Kidney (tissue), 22 donors: ENCODE measurements at places on chromosomes 6 and 20. TPM values are rescaled to one million over a fixed set of nuclear protein-coding genes. Genes with fewer than 3 reads are reported as not detected.
A peak's percentile ranks its signal among the peaks of the same experiment; 100 is the strongest.

GRM4 gene
- not detected for total RNA-seq

ADGRF1 gene
- 58.8 TPM for total RNA-seq

BAG2 gene
- total RNA-seq = 3.2 TPM

- no peaks in the 10 kb centered on the region for H3K4me1 ChIP-seq
- no peaks in the 10 kb centered on the region for H3K27me3 ChIP-seq
- DNase-seq = no peak
- peaks cover 9% of the 10 kb centered on the region for H3K36me3 ChIP-seq
- H3K4me3 ChIP-seq = no peak overlapping the region
Measured at GRCh38 chr6:158457616-158458278, 102.1 kb upstream of the TMEM181 start.

MEI4 gene
- 1.2 TPM for total RNA-seq

- H3K4me1 ChIP-seq = no peaks in the 10 kb centered on the region
- H3K27me3 ChIP-seq = no peaks in the 10 kb centered on the region
- H3K36me3 ChIP-seq = no peaks in the 10 kb centered on the region
- DNase-seq = peak; percentile 70
- H3K27ac ChIP-seq = no peak overlapping the region
Measured at GRCh38 chr20:44217342-44218092, 6.9 kb upstream of the OSER1 start.

- H3K4me3 ChIP-seq = no peak overlapping the region
- no peaks in the 10 kb centered on the region for H3K36me3 ChIP-seq
- DNase-seq = no peak
- H3K27me3 ChIP-seq = no peaks in the 10 kb centered on the region
- no peaks in the 10 kb centered on the region for H3K4me1 ChIP-seq
Measured at GRCh38 chr6:36020154-36020553, 4.3 kb downstream of the SLC26A8 start.

DNA sequence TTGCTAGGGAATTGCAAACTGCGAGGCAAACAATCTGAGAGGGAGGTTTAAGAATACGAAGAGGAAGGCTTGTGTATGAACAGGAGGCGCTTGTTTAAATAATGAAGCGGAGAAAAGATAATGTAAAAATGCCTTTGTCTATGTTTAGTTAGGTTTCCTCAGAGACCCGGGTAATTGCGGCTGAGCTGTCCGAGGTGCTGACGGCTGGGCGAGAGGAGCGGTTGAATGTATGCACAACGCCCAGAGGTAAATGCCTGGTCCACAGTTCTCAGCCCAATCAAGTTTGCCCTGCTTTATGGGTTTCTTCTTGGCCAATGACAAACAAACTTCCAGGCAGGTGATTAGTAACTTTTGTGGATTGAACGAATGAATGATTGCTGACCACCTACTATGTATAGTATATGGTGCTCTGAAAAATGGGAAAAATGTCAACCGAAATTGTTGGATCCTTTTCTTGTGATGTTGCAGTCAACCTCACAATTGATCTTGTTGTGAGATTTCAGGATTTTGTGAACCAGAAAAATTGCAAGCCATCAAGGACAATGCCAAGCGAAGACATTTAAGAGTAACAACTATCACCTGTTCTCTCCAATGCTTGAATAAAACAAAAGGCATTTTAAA, 38.3 kb upstream of the SLC32A1 start:
- H3K27ac ChIP-seq = no peak overlapping the region
- no peaks in the 10 kb centered on the region for H3K4me1 ChIP-seq
- no peaks in the 10 kb centered on the region for H3K36me3 ChIP-seq
- peak; percentile 72 for DNase-seq
- no peak overlapping the region for H3K4me3 ChIP-seq
- H3K27me3 ChIP-seq = no peaks in the 10 kb centered on the region
